ENCODE measurements at places on chromosomes 12 and 14.
A peak's percentile ranks its signal among the peaks of the same experiment; 100 is the strongest.

- no peak for DNase-seq
These were observed 20.0 kb upstream of the STAC3 start for GRCh38 chr12:57270966-57271470.

- DNase-seq, result no peak
These were observed 143.5 kb downstream of the RIMBP2 start for GRCh38 chr12:130572553-130572952.

GRCh38 chr12:90250766-90251165 is 542.1 kb upstream of the ATP2B1 start:
- no peak for DNase-seq

DNA sequence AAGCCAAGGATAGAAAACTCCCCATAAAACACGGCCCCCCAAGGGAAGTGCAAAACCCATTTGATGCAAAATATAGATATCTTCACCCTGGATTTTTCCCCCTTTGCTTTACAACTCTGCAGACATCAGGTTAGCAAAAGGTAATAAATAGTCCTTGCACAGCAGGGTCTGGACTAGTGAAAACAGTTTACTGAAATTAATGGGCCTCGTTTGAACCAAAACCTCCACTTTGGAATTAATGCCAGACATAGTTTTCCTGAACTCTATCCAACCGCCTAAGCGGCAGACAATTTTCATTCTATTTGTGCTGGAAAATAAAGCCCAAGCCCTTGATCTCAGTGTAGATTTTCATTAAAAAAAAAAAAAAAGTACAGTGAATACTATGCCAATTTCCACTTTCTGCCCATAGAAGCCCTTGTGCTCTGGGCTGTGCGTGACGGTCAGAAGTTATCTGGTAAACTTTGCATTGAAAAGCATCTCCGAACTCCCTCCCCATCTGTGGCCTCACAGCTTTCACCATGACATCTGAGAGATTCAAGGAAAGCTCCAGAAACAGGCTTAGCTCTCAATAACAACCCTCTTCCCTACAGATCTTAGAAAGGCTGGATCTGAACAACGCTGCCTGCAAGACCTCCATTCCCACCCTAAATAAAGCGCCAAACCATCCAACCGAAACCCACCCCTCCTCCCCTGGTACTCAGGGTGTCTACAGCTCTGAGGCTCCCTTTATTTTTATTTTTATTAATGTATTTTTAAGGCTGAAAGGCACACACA is 11.0 kb upstream of the IRF2BPL start:
- DNase-seq, result no peak

GRCh38 chr12:60689137-60689536 is 1093.3 kb downstream of the SLC16A7 start:
- no peak for DNase-seq

DNA sequence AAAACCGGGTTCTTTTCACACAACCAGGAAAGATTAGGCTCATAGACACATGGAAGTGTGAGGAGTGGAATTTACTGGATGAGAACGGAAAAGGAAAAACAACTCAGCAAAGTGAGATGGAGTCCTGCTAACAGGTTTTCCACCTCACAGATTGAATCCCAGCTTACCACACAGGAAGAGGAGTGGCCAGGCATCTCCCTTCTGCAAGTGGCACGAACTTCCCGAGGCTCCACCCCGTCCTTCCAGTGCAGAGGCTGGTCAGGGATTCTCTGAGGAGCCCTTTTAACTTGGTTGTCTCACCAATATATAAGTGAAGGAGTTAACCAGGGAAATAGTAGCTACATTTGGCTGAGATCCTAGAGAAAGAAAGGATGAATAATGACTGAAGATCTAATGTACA is 102.8 kb downstream of the SCAF11 start:
- DNase-seq, result no peak

GRCh38 chr12:120234643-120235368 is 30.7 kb downstream of the PXN start:
- no peak for DNase-seq

- DNase-seq, result no peak
These were observed 169.5 kb upstream of the NTF3 start for GRCh38 chr12:5262450-5262849.

DNA sequence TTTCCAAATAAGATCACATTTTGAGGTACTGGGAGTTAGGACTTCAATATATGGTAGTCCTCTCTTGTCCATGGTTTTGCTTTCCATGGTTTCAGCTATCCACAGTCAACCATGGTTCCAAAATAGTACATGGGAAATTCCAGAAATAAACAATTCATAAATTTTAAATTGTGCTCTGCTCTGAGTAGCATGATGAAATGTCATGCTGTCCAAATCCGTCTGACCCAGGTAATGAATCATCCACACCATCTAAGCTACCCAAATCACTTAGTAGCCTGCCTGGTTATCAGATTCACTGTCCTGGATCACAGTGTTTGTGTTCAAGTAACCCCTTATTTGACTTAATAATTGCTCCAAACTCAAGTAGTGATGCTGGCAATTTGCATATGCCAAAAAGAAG is 197.9 kb downstream of the TMTC3 start:
- DNase-seq, result no peak

GRCh38 chr14:53958628-53959027 is 2.0 kb upstream of the BMP4 start:
- DNase-seq, result no peak

DNA sequence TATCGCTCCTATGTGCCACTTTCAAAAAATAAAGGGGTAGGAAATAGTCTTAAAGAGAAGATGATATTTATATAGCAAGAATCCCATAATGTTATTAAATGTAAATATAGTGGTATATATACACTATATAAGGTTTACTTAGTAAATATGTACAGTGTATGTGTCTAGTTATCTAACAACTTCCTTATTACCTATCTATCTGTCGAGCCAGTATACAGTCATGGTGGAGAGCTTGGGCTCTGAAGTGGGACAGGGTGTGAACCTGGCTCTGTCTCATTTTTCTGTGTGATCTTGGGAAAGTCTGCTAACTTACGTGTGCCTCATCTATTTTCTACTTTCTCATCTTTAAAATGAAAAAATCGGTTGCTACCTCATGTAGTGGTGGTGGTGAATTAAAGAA is 62.8 kb upstream of the SINHCAF start:
- no peak for DNase-seq

DNA sequence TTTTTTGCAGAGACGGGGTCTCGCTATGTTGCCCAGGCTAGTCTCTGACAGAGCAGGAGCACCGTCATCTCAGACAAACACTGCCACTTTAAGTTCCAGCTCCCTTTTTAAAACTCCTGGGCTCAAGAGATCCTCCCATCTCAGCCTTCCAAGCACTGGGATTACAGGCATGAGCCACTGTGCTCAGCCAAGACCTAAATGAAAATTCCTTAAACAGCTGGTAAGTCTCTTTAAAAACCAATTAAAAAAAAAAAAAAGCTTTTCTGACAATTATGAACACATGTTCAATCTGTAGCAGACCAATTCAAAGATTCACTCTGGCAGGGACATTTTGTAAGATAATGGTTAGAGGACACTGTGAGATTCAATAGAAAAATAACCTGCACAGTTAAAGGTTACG is 77.8 kb downstream of the HECTD4 start:
- no peak for DNase-seq

GRCh38 chr12:3177778-3178425 is 100.7 kb downstream of the TSPAN9 start:
- no peak for DNase-seq

GRCh38 chr12:12890543-12891079 is 751 bp upstream of the GPRC5A start:
- DNase-seq, result peak; percentile 52

DNA sequence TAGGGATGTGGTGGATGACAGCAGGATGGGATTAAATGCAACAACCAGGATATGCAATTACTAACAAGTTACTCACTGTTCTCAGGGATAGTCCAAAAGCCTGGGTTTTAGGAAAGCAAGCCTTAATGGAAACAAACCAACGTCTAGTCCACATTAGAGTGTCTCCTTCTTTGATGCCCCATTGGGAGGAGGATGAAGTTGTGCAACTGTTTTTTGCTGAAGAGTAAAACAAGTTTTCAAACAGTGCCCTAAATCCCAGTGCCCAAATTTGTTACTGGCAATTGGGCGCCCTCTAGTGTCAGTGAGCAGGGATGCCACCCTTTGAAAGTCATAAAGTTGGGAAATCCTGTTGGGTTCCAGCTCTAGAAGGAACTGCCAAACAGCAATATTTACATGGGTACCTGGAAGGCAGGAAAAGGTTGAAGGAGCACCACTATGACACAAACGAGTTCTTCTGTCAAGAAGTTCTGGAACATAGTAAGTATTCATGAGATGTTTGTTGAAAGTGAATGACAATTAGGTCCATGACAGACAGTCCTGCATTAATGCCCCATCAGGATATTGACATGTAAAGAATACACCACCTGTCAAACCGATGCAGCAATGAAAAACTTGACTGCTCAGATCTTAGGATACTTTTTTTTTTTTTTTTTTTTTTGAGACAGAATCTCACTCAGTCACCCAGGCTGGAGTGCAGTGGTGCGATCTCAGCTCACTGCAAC is 11.1 kb upstream of the DPF3 start:
- DNase-seq, result peak; percentile 73

DNA sequence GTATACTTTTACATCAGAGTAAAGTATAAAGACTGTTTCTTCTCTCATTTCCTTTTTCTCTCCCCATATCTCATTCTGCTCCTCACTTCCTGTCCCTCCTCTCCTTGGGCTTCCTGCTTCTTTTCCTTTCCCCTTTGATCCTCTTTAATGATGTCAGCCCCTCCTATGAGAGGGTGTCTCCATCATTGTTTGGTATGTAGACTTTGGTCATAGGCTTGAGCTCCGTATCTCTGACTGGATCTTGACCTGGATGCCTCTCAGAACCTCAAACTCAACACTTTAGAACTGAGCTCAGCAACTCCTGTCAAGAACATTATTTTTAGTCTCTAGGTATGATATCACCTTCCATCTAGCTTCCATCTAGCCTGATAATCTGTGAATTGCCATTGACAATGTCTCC is 50.3 kb downstream of the AKAP6 start:
- no peak for DNase-seq

DNA sequence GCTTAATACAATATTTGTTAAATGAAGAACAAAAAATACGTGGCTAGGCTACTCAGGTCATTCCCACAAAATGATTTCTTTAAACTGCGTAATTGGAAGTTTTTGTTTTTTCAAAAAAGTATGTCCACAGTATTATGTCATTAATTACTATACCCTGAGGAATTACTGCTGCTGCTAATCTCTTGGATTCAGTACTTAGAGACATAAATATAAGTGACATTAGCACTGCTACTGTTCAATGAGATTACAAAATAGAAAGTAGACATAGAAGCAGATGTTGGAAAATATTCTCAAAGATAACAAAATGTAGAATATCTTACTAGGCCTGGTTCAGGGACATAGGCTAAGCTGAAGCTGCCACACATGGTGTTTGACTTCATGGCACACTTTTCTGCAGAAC is 36.3 kb downstream of the HMGA2 start:
- no peak for DNase-seq

- no peak for DNase-seq
These were observed 17.8 kb upstream of the TMPRSS12 start for GRCh38 chr12:50824914-50825313.

GRCh38 chr12:118590406-118591150 is 214.2 kb downstream of the SUDS3 start:
- no peak for DNase-seq

DNA sequence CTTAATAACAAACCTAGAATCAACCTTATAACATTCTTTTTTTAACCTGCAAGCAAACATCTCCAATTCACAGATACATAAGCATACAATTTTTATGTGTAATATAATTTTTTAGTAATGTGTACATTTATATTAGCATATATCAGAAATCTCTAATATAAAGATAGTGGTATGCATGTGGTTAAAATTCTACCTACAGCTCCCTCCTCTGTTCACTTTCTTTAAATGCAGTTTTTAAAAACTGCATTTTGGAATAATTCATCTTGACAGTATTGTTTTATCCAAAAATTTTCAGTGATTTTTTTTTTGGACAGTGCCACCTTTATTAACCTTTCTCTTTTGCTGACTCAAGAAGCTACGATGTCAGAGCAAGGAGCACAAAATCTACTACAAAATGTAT is 13.2 kb upstream of the RXYLT1 start:
- no peak for DNase-seq

GRCh38 chr12:38159092-38159551 is 157.5 kb upstream of the ALG10B start:
- no peak for DNase-seq

DNA sequence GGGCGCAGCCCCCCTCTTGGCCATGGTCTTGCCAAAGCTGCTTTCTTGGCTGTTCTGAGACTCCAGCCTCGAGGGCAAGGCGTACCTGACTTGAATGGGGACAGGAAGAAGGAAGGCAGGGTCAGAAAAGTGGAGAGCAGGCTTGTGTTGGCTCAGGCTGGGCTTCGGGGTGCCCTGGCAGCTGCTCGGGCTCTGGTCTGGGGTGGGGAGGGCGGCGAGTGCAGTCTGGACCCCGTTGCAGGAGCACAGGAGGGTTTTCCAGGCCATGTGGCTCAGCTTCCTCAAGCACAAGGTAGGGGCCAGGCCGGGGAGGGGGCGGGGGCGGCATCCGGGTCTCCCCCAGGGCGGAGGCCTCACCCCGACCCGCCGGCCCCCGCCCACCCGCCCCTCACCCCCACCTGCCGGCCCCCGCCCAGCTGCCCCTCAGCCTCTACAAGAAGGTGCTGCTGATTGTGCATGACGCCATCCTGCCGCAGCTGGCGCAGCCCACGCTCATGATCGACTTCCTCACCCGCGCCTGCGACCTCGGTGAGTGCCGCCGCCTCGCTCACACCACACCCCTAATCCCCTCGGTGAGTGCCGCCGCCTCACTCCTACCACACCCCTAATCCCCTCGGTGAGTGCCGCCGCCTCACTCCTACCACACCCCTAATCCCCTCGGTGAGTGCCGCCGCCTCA is 4.2 kb downstream of the NOC4L start:
- no peak for DNase-seq

DNA sequence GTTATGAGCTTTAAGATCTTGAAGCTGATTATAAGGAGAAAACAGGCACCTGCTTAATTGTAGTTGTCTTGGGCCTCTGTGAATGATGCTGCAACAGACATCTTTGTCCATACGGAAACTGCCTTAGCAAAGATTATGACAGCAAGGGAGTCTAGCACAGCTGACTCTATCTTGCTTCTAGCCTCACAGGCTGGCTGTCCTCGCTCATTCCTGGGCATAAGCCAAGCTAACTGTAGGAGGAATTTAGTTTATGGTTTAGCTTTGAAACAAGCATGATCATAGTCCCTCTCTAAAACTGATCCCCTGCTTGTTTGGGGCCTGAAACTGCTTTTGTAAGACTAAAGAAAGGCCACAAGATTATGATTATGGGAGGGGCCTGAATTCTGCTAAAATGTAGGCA is 74.3 kb upstream of the C14orf132 start:
- DNase-seq, result no peak

- DNase-seq, result no peak
These were observed 14.3 kb upstream of the ZFP36L1 start for GRCh38 chr14:68807148-68807600.

- DNase-seq, result no peak
These were observed 28.2 kb downstream of the DENND5B start for GRCh38 chr12:31562594-31563328.
